ENCODE measurements at places on chromosomes 11 and 22.

DNA sequence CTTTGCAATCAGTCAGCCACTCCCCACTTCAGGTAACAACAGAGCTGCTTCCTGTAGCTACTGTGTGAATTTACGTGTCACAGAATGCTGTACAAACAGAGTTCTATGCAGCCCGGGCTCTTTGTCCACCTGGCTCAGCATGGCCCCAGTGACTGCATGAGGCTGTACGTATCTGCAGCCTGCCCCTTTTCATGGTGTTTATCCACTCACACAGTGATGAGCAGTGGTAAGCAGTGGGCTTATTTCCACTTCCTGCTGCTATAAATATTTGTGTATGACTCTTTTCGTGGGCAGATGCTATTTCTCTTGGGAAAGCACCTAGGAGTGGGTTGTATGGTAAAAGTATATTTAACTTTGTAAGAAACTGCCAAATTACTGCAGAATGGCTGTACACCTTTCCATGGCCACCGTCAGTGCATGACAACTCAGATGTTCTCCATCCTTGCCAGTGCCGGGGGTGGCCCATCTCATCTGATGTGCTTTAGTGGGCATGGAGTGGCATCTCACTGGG, 43.3 kb downstream of the MYEOV start:
- peak; percentile 79 for DNase-seq

GRCh38 chr11:34278693-34279297, 79.0 kb downstream of the ABTB2 start:
- no peak for DNase-seq

- DNase-seq: no peak
These were observed 18.4 kb downstream of the CUL5 start for GRCh38 chr11:108027057-108027456.

DNA sequence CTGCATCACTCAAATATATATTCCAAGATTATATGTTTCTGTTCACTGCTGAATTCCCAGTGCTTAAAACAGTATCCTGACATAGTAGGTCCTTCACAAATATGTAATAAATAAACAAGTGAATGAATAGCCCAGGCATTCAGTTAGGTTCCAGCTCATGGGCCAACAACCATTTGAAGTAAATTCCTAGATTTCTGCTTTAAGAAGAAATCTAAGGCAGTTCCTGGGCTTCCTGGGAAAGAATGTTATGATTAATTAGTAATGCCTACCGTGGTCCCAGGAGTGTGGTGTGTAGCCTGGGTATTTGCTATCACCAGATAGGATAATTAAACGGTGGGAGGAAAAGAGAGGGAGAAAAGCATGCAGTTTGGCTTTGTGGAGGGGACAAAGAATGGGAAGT, 576.8 kb downstream of the SOX6 start:
- no peak for DNase-seq

GRCh38 chr11:128026596-128026995, 560.8 kb downstream of the ETS1 start:
- no peak for DNase-seq

DNA sequence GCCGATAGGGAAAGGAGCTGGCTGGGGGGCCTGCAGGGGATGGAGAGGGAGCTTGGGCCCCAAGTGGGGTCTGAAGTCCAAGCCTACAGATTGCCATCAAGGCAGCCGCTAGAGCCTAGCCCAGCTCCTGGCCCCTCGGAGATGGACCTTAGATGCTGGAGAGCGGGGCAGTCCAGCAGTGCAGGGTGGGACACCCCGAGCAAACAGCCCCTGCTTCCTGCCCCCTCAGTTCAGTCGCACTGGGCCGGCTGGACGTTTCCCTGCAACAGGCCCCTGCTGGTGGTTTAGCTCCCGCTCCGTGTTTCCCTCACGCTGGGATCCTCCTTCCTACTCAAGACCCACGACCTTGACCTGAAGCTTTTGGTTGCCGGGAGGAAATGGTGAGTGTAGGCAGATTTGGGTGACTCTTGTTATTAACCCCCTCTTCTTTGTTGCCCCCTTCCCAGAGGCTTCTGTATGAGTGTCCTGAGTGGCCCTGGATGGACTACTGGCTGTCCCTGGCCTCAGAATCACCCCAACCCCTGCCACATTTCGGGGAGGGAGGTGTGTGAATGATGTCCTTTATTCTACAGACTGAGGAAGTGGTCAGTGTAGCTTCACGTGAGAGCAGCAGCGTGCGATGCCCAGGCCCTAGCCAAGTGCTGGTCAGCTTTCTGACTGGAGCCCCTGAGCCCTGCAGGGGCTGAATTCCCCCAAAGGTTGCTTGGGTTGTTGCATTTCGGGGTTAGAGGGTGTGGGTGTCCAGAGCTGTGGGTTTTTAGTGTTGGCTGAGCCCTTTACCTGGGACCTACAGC, 2.7 kb downstream of the ST3GAL4 start:
- DNase-seq: no peak

- DNase-seq: no peak
These were observed 7.3 kb downstream of the NAV2 start for GRCh38 chr11:19719960-19720359.

DNA sequence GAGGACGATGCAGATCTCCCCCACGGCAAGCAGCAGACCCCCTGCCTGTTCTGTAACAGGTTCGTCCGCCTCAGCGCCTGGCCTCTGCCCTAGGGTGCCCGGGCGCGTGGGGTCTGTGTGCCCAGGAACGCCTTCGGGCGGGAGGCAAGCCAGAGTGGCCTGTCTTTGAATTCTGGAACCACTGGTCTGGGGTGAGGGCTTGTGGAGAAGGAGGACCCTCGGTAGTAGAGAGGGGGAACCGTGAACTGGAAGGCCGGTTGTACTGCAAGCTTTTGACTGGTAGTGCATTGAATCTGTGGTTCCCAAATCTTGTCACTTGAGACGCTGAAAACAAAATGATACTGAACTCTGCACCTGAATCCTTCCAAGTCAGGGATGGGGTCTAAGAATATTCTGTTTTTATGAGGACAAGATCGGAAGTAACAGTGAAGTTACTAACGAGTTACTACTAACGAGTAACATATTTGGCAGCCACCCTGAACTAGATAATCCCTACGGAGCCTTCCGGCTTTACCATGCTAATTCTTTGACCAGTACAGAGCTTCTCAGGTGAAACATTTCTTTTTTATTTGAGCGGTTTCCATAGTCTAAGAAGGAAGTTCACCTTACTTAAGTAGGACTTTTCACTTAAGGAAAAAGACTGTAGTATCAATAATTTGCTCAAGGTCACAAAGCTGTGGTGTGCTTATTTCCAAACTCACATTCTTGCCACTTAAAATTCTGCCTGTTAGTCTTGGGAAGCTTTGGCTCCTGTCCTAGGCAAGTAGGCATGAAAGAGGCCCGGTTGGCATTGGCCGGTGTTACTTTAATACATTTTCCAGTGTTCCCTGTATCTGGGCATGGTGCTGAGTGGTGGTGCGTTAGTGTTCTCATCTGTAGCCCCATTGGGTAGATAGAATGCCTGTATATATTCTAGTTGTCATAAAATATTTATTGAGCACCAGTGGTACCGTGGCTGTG, 860 bp downstream of the PRMT3 start:
- DNase-seq: no peak

DNA sequence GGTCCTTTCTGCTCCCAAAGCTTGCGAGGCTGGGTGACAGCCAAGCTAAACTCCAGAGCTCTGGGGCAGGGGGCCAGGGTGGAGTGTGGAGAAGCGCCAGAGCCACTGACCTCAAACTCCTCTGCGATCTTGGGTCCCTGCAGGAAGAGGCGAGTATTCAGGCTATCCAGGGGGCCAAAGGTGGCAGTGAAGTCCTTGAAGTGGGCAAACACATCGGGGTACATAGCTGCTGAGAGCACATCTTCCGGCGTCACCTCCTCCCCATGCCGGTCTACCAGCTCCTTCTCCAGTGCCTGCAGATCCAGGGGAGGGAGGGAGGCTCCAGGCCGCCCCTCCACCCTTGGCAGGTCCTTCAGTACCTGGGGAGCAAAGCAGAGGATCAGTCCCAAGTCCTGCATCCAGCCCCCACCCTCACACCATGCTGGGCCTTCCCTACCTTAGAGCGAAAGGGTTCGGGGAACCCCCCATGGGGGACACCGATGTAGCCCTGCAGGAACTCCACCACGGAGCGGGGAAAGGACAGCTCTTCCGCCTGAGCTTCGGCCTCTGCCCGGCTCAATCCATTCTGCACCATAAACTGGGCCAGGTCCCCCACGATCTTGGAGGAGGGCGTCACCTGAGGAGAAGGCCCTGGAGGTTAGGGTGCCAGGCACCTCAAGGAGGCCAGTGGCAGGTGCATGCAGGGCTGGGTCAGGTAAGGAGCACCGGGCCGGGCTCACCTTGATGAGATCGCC, 6.4 kb downstream of the RCE1 start:
- DNase-seq: no peak

- no peak for DNase-seq
These were observed 54.3 kb upstream of the CLMP start for GRCh38 chr11:123249354-123249753.

GRCh38 chr11:10044618-10045017, 249.4 kb downstream of the SBF2 start:
- DNase-seq: no peak

DNA sequence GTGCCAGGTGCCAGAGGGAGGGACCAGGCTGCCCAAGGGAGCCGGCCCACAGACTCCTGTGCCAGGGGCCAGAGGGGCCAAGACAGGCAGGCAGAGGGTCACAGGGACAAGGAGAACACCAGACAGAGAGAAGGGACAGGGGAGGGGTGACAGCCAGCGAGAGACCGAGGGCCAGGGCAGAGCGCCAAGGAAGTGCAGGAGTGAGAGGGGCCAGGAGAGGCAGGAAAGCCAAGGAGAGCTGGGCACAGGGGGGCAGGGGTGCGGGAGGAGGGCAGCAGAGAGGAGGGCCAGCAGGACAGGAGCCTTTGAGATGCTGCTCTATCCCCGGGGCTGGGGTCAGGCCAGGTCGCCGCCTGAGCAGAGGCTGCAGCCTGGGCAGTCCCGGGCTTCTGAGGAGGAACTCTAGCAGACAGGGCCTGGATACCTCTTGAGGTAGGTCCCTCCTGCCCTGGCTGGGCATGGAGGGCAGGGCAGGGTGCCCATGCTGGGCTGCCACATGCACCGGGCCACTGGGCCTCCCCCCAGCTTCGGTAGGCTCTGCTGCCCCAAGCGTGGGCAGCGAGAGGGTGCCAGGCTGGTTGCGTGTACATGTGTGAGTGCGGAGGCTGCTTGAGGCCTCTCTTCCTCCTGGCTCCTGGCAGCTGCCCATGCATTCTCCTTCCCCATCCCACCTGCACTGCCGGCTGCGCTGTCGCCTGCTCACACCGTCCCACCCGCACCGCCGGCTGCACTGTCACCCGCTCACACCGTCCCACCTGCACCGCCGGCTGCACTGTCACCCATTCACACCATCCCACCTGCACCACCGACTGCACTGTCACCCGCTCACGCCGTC, 12.2 kb downstream of the LSP1 start:
- DNase-seq: no peak

- peak; percentile 68 for DNase-seq
These were observed 744 bp upstream of the MCM5 start for GRCh38 chr22:35399114-35399677.

DNA sequence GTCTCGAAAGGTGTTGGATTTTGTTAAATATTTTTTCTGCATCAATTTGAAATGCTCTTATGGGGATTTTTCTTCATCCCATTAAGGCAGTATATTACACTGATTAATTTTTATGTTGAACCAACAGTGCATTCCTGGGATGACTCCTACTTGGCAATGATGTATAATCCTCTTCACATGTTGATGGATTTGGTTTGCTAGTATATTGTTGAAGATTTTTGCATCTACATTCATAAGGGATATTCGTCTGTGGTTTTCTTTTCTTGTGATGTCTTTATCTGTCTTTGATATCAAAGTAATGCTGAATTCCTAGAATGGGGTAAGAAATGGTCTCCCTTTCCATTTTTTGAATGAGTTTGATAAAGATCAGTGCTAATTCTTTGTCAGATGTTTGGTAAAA, 18.7 kb upstream of the SLC35C1 start:
- DNase-seq: no peak

GRCh38 chr11:63510360-63511047, 4.6 kb downstream of the LGALS12 start:
- DNase-seq: no peak

- no peak for DNase-seq
These were observed 23.7 kb upstream of the MICAL3 start for GRCh38 chr22:18048041-18048440.

- DNase-seq: no peak
These were observed 51.9 kb downstream of the CD44 start for GRCh38 chr11:35190804-35191348.

GRCh38 chr11:70078781-70079616, 882 bp downstream of the ANO1 start:
- no peak for DNase-seq

All from activated CD4-positive, alpha-beta T cell treated with anti-CD3 and anti-CD28 coated beads, Interleukin-2, amount 10 ng/mL, durations not matched to agents 24 days and 14 days (primary cell).